ENCODE measurements at places on chromosomes 5 and 9.

GRCh38 chr5:2904956-2905355 is 153.5 kb upstream of the IRX2 start:
- DNase-seq: no peak

DNA sequence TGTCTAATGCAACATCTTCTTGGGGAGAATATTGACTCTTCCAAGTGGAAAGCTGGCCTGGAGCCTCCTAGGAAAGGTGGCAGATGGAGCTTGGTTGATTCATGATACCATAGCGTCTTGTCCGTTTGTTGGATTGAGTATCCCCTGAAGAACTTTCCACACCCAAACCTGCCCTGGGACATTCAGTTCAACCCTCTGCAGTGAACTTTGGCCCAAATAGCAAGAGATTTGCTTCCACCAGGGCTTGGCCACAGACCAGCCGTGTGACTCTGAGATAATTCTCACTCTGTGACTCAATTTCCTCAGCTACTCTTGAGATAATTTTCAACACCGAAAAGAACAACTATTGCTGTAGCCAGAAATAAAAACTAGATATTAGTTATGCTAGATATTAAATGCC is 108.0 kb upstream of the RAD23B start:
- no peak for DNase-seq

- DNase-seq: no peak
Measured at GRCh38 chr9:5841771-5842573, 9.1 kb upstream of the ERMP1 start.

- no peak for DNase-seq
Measured at GRCh38 chr9:125634040-125634717, 72.8 kb downstream of the MAPKAP1 start.

DNA sequence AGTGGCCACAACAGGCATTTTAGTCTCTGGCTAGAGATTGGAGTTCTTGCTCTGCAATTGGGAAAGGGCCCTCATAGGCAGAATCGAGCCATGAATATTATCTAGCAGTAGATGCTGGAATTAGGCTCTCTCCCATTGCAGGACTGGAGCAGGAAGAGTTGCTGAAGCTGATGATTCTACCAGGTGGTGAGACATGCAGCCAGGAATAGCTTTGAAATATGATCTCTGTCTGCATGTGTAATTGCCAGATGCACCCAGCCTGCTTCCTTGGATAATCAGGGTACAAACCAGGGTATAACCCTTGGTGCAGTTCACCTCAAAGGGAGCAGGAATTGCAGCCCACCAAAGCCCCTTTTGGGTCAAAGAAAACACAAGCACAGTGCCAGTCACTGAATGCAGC is 211.4 kb upstream of the FTMT start:
- DNase-seq: no peak

DNA sequence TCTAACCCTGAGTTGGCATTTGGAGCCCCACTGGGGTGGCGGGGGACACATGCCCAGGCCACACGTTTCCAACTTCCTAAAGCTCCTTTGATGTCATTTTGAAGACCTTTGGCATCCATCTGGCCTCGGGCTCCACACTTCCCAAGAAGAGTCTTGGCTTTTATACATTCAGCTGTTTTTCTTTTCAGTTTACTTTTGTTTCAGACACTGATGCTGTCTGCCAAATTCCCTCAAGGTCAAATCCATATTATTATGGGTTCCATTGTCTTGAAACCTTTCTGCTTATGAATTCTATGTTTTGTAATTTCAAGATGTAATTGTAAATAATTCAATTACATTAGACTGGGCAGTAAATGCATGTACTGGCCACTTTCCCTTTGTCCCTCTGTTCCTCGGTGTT is 23.7 kb upstream of the NFIB start:
- DNase-seq: no peak

DNA sequence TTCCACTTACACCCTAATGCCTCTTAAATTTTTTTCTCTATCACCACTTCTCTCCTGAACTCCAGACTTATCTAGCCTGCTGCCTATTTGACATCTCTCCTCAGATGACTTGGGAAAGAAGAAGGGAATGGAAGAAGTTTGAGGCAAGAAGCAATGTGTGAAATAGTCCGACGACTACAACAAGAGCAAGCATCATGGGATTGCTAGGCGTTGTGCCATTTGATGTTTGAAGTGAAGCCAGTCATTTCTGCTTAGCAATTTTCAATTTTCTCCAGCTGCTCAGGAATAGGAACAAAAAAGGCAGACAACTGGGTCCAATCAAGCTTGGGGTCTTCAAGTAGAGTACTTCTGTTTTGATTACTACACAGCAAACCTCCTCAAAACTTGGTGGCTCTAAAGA is 106.4 kb downstream of the HSD17B3 start:
- DNase-seq: no peak

DNA sequence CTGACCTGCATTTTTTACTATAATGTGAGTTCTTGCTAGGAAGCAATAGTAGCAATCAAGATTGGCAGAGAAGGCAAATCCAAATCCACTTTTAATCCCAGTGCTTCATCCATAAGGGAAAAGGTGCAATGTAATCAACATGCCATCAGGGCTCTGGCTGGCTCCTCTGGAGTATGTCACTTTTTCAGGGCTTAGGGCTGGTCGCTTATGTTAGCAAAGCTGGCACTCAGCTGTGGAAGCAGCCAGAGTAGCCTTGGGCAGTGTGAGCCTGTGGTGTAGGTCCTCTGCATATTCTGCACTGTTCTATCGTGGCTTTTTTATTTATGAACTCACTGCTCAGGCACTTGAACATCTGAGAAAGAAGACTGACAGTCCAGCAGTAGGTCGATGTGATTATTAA is 16.1 kb downstream of the ACTBL2 start:
- DNase-seq: no peak

DNA sequence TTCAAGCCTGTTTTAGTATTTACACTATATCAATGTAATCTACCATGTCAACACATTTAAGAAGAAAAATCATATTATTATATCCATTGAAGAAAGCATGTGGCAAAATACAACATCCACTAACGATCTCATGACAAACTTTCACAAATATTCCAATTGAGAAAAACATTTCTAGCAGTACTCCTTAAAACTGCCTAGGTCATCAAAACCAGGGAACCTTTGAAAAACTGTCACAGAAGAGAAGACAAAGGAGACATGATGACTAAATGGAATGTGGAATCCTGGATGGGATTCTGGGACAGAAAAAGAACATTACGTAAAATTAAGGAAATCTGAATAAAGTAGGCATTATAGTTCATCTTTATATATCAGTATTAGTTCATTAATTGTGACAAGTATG is 1091.3 kb upstream of the CDH6 start:
- no peak for DNase-seq

- DNase-seq: no peak
Measured at GRCh38 chr9:110058304-110058953, 149.5 kb downstream of the C9orf152 start.

DNA sequence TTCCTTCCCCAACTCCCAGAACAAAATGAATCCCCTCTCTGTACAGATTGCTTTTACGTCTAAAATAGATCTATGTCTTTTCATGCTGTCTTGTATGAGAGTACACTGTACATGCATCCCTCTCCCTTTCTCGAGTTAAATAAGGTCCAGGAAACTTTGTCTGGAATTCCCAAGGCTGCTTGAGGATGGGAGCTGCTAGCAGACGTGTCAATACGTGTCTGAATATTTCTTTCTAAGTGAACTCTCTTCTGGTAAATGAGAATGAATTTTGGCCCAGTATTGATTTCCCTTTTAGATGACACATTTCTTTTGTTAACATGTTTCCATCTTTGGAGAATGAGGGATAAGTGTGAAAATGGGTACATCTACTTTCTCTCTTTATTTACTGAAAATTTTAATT is 59.6 kb upstream of the GAS1 start:
- no peak for DNase-seq

DNA sequence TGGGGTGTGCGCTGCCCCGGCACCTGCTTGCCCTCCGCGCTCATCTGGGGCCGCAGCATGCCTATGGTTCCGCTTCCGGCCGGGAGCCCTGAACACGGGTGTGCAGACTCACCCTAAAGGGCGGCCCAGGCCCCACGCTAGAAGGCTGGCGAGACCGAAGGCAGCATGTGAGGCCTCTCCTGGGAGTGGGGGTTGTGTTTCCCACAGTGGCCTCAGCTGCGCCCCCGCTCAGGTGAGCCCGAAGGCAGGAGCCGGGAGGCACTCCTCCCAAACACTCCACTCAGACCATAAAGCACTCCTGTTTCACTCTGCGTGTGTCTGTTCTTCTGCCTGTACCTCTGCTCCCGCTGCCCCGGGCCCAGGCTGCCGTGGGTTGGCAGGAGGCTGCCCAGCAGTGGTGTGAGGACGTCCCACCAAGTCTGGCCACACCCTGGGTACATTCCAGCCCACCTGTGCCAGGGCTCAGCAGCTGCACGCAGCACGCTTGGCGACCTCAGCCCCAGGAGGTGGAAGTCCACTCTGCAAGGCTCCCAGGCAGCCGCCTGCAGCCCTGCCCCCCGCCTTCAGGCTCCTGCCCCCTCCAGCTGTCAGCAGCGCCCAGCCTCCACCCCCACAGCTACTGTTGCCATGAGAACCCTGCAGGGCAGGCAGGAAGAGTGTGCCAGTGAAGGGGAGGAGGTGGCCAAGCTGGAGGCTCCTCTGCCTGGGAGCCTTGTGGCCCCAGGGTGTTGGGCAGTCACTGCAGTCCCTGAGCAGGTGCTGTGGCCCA is 1.2 kb upstream of the AJM1 start:
- DNase-seq: no peak

GRCh38 chr5:32638309-32638708 is 53.0 kb downstream of the SUB1 start:
- DNase-seq: no peak

- DNase-seq: no peak
Measured at GRCh38 chr9:108212184-108212583, 643.6 kb downstream of the ACTL7B start.

DNA sequence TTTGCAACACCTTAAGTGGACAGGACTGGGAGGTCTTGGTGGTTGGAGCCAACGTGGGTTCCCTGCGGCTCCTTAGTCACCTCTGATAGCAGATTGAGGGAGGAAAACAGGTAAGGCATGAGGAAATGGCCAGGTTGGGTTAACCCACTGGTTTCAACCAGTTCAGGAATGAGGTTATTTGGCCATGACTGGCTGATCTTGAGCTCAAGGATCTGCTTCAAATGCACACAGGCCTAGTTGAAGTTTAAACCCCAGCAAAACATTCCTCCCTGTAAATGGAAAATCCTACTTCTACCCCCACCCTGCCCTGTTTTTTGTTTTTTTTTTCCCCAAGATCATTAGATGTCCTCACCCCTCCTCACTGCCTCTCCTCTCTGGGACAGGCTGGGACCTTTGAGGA is 3.2 kb upstream of the NUP214 start:
- no peak for DNase-seq

DNA sequence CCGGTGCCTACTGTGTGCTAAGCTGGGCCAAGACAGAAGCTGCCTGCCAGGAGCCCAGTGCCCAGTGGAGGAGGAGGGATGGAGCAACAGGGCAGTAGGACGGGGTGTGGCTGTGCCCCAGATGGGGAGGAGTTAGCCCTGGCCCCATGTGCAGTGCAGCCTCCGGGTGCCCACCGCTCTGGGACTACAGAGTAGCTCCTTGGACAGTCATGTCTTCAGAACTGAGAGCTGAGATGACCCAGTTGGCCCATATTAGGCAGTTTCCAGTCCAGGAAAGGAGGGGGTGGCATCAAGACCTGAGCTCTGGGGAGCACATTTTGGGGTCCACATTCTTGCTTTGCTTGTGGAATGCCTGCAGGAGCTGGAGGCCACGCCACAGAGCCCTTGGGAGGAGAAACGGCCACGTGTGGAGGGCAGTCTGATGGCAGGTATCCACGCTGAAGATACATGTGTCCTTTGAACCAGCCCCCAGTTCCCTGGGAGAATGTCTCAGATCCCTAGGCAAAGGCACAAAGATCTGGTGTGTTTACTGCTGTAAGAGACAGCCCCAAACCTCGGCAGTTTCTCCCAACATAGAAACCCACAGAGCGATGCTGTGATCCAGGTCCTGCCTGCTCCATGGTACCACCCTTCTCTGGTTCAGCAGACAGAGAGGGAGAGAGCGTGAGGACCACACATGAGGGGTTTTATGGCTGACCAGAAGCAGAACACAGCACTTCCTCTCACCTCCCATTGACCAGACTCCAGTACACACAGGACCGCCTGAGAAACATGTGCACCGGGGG is 46.8 kb upstream of the FCN1 start:
- no peak for DNase-seq

DNA sequence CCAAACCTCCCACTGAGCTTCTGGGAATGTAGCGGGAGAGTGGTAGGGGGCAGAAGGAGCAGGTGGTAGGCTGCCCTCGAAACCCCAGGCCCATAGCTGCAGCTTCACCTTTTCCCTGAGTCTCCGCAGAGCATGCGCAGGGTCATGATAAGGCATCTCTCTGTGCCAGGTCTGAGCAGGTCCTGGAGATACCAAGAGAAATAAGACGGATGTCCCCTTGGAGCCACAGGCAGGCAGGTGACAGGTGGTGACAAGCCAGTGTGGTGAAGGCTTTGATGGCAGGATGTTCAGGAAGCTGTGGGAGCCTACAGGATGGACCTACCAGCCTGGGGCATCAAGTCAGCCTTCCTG is 68.1 kb downstream of the HMCN2 start:
- no peak for DNase-seq

GRCh38 chr5:36253575-36253974 is 11.8 kb upstream of the NADK2 start:
- DNase-seq: no peak

DNA sequence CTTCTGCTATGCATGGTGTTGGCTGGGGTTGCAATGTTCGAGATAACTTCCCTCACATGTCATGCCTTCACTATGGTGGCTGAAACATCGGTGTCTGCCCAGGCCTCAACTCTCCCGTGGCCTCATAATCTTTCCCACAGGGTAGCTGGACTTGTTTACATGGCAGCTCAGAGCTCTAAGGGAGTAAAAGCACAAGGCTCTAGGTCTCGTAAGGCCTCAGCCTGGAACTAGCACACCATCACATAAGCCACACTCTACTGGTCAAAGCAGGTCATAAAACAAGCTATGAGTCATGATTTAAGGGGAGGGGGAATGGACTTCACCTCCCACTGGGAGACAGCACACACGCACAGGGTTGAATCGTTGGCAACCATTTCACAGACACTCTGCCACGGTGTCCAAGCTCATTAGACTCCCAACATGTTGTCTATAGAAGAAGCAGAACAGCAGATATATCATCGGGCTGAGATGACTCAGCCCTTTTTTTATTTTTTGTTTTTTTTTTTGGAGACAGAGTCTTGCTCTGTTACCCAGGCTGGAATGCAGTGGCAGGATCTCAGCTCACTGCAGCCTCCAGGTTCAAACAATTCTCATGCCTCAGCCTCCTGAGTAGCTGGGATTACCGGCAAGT is 66.8 kb upstream of the IL17B start:
- no peak for DNase-seq

- DNase-seq: no peak
Measured at GRCh38 chr9:91117474-91117891, 244.2 kb downstream of the AUH start.

- no peak for DNase-seq
Measured at GRCh38 chr5:74673011-74673790, 11.8 kb upstream of the HEXB start.

- DNase-seq: no peak
Measured at GRCh38 chr9:93683331-93684134, 107.1 kb downstream of the PHF2 start.

DNA sequence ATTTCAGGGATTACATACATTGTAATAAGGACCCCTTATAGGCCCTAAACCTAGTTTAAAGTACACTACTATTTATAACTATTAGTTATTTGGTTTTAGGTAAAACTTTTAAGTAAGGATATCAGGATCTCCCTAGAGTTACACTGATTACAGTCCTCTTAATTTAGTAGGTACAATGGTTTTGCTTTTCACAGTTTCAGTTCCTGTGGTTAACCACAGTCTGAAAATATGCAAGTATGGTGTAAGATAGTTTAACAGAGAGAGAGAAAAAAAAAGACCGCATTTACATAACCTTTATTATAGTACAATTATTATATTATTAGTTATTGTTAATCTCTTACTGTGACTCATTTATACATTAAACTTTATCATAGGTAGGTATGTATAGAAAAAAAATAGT is 725.3 kb upstream of the PTPRD start:
- DNase-seq: no peak
